ENCODE measurements at places on chromosomes 11 and 22.
A peak's percentile ranks its signal among the peaks of the same experiment; 100 is the strongest.

- H3K36me3 ChIP-seq: no peaks in the 10 kb centered on the region
- H3K4me1 ChIP-seq: no peaks in the 10 kb centered on the region
- no peak overlapping the region for H3K27ac ChIP-seq
- H3K27me3 ChIP-seq: no peaks in the 10 kb centered on the region
Measured at GRCh38 chr11:17036666-17037658, 22.7 kb upstream of the PLEKHA7 start.

- H3K27ac ChIP-seq: peak overlapping the region; percentile 81
- H3K4me3 ChIP-seq: no peak overlapping the region
- DNase-seq: no peak
- H3K36me3 ChIP-seq: peaks cover 4% of the 10 kb centered on the region
- no peaks in the 10 kb centered on the region for H3K27me3 ChIP-seq
Measured at GRCh38 chr11:12689029-12689755, 15.0 kb downstream of the TEAD1 start.

DNA sequence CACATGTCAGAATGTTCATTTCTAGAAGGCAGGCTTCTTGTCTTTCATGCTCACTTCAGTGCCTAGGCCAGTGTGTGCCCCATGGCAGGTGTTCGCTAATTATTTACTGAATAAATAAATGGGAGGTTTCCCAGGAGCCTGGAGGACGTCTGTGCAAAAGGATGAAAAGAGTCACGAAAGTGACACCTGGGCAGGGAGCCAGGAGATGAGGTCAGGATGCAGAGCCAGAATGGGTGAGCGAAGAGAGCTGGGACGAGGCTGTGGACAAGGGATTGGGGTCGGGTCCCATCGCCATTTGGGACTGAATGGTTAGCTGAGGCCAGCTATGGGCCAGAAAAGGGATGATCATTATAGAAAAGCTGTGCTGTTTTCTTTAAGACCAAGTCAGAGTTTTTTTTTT is 560.4 kb downstream of the TBC1D22A start:
- no peak overlapping the region for H3K27ac ChIP-seq
- no peaks in the 10 kb centered on the region for H3K27me3 ChIP-seq
- H3K4me1 ChIP-seq: no peaks in the 10 kb centered on the region
- no peak for DNase-seq
- no peaks in the 10 kb centered on the region for H3K36me3 ChIP-seq
- no peak overlapping the region for H3K4me3 ChIP-seq

DNA sequence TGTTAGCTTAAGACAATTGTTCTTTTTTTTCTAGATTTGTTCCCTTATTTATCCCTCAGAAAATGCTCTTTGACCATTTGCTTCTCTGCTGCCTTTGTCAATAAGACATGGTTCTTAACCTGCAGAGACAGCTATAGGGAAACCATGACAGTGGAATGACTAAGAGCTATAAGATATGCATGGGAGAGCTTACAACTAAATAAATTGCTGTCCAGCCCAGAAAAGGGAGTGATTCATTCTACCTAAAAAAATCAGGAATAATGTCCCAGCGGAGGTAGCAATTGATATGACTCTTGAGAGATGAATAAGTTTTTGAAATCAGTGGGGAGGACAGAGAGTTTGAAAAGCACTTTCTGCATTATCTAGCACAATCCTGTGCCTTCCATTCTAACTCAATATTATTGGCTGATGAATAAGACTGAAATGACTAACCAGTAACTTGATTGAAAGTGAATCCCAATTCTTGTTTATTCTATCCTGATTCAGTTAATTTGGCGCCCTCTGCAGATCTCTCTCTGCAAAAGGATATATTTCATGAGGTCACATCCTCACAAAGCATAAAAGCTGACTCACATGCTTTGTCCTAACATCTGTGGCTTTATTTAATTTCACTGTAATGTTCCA is 680.5 kb upstream of the API5 start:
- H3K36me3 ChIP-seq: no peaks in the 10 kb centered on the region
- H3K27me3 ChIP-seq: no peaks in the 10 kb centered on the region
- no peak for DNase-seq

GRCh38 chr11:78131956-78132355 is 7.5 kb downstream of the ALG8 start:
- no peak overlapping the region for H3K27ac ChIP-seq
- no peak for DNase-seq
- H3K4me1 ChIP-seq: no peaks in the 10 kb centered on the region
- H3K27me3 ChIP-seq: no peaks in the 10 kb centered on the region
- H3K36me3 ChIP-seq: peaks cover 12% of the 10 kb centered on the region
- no peak overlapping the region for H3K4me3 ChIP-seq

- H3K36me3 ChIP-seq: no peaks in the 10 kb centered on the region
- peaks cover 11% of the 10 kb centered on the region for H3K4me1 ChIP-seq
- H3K27me3 ChIP-seq: no peaks in the 10 kb centered on the region
- no peak overlapping the region for H3K4me3 ChIP-seq
- no peak overlapping the region for H3K27ac ChIP-seq
- no peak for DNase-seq
Measured at GRCh38 chr11:92443199-92443598, 218.6 kb downstream of the FAT3 start.

GRCh38 chr11:74142624-74143023 is 28.2 kb downstream of the C2CD3 start:
- peaks cover 39% of the 10 kb centered on the region for H3K4me1 ChIP-seq
- H3K36me3 ChIP-seq: peaks cover 16% of the 10 kb centered on the region
- no peak for DNase-seq
- H3K4me3 ChIP-seq: no peak overlapping the region
- peak overlapping the region; percentile 96 for H3K27ac ChIP-seq
- H3K27me3 ChIP-seq: no peaks in the 10 kb centered on the region

DNA sequence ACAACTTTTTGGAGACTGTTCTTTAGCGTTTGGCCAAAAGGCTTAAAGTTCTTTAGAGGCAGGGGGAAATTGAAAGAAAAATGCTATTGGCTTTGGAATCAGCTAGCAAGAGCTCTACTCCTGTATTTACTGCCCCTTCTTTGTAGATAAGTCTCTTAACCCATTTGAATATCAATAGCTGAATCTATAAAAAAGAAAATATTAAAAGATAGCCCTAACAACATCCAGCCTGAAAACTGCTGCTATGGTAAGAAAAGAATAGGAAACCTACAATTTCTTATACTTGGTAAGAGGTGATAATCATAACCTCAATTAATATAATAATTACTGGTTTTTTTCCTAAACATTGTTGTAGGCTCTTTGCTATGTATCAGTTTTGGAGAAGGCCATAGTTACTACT is at the start of gene OR5B12:
Gene OR5B12 (minus strand): TSS at position 101 of the 400 bp plus-strand sequence. CDS start 2,085 bp downstream, outside the sequence.
- no peaks in the 10 kb centered on the region for H3K27me3 ChIP-seq
- no peak within 1 kb of the TSS for H3K27ac ChIP-seq
- H3K36me3 ChIP-seq: no peaks in the 10 kb centered on the region
- H3K4me3 ChIP-seq: no peak within 1 kb of the TSS
- H3K4me1 ChIP-seq: no peaks in the 10 kb centered on the region
- no peak for DNase-seq

Data from RWPE2 (cell line).